ENCODE measurements at places on chromosomes 12 and 14.

GRCh38 chr12:90091809-90092208 is 383.2 kb upstream of the ATP2B1 start:
- no peak for DNase-seq

- DNase-seq = no peak
Measured at GRCh38 chr12:78540606-78541336, 323.8 kb upstream of the SYT1 start.

GRCh38 chr12:80353254-80353653 is 90.8 kb upstream of the PTPRQ start:
- no peak for DNase-seq

DNA sequence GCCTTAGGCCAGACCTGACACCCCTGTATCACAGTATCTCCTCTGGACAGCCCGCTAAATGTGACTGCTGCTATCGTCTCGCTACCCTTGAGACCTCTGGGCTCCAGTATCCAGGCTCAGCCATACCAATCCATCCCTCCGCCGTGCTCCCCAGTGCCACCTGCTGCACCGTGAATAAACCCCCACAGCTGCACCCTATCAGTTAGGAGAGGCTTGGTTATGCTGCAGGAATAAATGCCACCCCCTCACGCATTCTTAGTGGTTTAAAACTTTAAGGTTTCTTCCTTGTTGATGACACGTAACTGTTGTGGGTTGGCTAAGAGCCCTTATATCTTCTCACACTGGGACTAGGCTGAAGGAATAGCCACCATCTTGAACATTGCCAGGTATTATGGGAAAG is 12.1 kb downstream of the CCDC63 start:
- DNase-seq = no peak
